ENCODE measurements at places on chromosomes 7 and 10.

- DNase-seq = no peak
These were observed 257.5 kb downstream of the INHBA start for GRCh38 chr7:41445432-41445831.

- no peak for DNase-seq
These were observed 70.5 kb upstream of the SFMBT2 start for GRCh38 chr10:7481368-7481765.

GRCh38 chr10:112168733-112169132, 14.8 kb downstream of the GPAM start:
- DNase-seq = no peak

GRCh38 chr7:140609646-140610045, 31.0 kb downstream of the DENND2A start:
- DNase-seq = no peak

DNA sequence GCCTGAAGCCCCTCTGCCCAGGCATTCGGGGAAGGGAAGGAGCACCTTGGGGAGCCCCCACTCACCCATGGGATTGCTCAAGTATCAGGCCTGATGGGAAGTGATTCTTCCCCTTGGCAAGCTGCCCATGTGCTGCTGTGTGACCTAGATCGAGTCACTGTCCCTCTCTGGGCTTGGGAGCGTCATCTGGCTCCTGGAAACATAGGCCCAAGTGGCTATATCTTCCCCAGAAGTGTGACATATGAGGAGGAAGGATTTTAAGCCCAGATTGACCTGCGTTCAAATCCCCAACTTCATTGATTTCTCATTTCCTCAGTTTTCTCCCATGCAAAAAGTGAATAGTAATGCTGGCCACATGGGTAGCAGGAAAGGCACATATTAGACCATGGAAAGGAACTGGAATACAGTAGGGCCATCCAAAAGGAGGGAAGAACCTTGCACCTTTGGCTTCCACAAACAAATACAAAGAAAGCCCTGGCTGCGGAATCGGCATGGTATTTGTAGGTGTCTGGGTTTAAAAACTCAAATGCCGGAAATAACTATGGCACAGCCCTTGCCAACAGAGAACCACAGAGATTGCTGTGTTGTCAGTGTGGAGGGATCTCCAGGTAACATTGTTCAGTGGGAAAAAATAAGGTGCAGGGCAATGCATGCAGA, 169.5 kb upstream of the ZMIZ1 start:
- no peak for DNase-seq

- no peak for DNase-seq
These were observed 1067.5 kb downstream of the NRG3 start for GRCh38 chr10:82942286-82943099.

DNA sequence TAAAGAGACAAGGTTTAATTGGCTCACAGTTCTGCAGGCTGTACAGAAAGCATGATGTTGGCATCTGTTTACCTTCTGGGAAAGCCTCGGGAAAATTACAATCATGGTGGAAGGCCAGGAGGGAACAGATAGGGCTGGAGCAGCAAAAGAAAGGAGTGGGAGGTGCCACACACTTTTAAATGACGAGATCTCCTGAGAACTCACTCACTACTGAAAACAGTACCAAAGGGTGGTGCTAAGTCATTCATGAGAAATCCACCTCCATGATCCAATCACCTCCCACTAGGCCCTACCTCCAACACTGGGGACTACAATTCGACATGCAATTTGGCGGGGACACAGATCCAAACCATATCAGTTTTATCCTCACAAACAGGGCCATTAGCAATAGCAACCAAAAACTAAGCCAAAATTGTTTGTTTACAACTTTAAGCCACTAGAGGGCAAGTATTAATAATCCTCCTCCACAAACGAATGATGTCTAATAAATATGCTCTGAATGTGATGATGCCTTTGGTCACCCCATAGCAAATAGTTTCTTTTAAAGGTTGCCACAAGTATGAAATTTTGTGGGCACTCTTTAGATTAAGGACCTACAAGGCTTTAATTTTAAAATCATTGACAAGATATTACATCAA, 129.2 kb upstream of the NRBF2 start:
- no peak for DNase-seq

DNA sequence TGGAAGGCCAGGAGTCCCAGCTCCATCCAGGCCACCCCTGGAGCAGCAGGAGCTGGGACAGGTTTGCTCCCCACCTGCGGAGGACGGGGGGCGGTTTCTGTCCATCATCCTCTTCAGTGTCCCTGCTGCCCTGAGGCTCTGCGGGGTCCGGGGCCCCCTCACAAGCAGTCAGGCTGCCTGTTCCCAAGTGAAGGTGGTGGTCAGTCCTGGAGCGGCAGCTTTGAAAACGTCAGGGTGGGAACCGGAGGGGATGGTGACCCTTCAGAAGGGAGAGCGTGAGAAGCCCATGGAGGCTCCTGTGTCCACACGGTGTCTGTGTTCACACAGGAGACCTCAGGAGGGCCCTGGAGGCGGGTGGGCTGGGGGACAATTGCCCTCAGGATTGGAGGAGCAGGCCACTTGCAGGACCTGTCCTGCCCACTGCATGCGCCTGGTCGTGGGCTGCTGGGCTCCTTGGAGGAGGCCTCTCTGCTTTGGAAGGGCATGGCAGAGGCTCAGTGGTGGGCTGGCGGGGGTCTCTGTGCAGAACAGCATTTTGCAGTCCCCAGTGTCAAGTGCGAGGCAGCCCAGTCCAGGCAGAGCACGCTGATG, 49.3 kb upstream of the INPP5A start:
- no peak for DNase-seq
